ENCODE measurements at places on chromosomes 4 and X.
A peak's percentile ranks its signal among the peaks of the same experiment; 100 is the strongest.

GRCh38 chrX:126655061-126655460, 102.4 kb upstream of the DCAF12L1 start:
- no peak for DNase-seq

DNA sequence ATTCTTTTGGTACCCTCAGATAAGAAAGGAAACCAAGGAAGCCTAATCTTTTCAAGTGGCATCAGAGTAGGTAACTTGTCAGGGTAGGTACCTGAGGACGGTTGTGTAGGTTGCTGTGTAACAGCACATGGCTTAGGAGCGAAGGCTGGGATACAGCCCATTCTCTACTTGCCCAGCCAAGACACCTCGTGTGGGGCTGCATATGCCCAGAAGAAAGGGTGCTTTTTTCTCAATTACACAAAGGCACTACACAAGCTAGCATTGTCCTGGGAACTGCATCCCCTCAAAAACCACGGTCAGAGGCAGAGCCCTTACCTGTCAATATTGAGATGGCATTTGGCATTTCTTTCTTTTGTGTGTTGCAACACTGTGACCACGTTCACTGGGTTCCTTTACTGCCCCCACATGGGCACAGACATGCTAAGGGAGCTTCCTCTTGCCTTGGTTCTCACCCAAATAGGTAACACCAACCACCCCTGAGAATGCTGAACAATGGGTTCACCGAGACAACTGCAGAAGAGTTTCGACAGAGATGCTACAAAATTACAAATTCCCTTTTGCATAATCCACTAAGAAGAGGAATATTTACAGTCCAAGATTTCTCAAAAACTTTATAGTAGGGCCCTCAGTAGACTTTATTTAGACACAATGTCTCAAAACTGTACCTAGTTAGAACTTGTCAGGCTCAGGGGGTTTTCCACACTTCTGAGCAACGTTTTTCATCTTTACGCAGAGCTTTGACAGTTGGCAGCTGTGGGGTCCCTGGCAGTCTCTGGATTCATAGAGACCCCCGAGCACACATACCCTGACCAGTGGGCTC, 35.8 kb upstream of the TNIP3 start:
- no peak for DNase-seq

DNA sequence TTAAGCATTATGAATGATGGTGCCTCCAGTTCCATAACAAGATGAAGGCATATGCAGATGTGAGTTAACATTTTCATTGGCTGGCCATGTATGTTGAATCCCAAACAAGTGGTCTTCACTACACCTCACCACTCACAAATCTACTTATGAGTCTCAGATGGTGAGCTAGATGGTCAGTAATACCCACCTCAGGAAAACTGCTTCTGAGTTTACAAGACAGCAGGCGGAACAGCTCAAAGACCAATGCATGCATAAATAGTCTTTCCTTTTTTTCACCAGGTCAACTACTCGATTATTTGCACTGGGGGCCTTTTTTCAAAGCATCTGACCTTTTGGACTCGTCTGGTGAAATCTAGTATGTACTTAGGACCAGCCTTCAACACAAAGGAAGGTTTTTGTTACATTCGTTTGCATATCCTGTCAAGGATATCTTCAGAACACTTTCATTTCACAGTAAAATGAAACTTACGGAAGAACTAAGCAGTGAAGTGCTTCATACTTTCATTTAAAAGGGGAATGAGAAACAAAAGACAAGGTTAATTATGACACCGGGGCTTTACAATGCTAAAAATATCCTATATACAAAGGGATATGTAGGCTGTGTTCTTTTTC, 23.1 kb upstream of the TLR7 start:
- DNase-seq = no peak

DNA sequence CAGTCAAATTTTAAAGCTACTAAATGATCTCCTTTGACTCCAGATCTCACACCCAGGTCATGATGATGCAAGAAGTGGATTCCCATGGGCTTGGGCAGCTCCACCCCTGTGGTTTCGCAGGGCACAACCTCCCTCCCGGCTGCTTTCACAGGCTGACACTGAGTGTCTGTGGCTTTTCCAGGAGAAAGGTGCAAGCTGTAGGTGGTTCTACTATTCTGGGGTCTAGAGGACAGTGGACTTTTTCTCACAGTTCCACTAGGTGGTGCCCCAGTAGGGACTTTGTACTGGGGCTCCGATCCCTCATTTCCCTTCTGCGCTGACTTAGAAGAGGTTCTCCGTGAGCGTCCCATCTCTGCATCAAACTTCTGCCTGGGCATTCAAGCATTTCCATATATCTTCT, 845.2 kb downstream of the PCDH18 start:
- no peak for DNase-seq

GRCh38 chr4:76589872-76590797, 155.1 kb downstream of the SHROOM3 start:
- DNase-seq = peak; percentile 94

DNA sequence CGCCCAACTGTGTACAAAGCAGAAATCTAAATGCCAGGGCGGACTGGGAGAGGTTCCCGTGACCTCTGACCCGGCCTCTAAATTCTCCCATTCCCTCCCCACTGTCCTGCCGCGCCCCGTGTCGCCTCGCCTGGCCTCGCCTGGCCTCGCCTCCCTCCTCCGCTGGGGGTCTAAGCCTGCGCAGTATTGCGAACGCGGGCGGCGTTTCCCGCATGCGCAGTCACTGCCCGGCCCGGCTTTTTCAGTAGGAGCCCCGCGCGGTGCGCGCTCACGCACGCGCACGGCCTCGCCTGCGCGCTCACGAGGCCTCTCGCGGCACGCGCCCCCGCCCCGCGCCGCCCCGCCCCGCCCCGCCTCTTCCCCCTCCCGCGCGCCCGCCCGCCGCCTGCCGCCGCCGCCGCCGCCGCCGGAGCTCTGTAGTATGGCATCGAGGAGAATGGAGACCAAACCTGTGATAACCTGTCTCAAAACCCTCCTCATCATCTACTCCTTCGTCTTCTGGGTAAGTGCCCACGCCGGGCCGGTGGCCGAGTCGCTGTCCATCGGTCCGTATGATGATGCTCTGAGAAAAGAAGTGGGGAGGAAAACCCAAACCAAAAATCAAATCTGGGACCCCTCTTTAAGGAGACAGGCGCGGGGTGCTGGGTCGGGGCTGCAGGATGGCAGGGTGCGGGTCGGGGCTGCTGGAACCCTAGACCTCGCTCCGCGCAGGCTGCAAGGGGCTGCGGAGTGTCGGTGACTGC, at the start of gene TSPAN7:
TSS of gene TSPAN7 (plus strand) at position 417 of the 743 bp plus-strand sequence. CDS start at position 422, 5 bp downstream.
- DNase-seq = peak; percentile 9

GRCh38 chrX:74371425-74372222, 49.7 kb upstream of the SLC16A2 start:
- DNase-seq = no peak

- DNase-seq = no peak
Measured at GRCh38 chrX:21816136-21816535, 23.3 kb upstream of the MBTPS2 start.

DNA sequence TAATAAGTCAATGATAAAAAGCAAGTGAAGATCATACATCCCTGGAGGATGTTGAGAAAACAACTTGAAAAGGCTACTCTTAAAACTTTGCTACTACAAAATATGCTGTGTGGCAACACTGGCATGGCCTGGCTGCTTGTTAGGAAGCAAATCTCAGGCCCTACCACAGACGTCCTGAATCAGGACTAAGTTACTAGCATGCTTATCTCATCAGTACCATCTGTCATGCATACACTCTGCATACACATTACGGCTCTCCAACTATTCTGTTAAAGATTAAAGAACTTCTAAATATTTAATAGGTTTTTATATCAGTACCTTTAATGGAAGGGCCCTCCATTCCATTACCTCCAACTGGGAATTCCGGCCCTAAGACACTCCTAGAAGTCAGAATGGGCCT, 8.2 kb downstream of the PAPSS1 start:
- peak; percentile 64 for DNase-seq

- no peak for DNase-seq
Measured at GRCh38 chr4:147480891-147481576, at the start of gene EDNRA. Gene EDNRA, plus strand, starts transcription at chr4:147481097. Its CDS starts 4,585 bp downstream, at chr4:147485682.

- DNase-seq = no peak
Measured at GRCh38 chrX:133175162-133175561, 43.0 kb downstream of the TFDP3 start.

DNA sequence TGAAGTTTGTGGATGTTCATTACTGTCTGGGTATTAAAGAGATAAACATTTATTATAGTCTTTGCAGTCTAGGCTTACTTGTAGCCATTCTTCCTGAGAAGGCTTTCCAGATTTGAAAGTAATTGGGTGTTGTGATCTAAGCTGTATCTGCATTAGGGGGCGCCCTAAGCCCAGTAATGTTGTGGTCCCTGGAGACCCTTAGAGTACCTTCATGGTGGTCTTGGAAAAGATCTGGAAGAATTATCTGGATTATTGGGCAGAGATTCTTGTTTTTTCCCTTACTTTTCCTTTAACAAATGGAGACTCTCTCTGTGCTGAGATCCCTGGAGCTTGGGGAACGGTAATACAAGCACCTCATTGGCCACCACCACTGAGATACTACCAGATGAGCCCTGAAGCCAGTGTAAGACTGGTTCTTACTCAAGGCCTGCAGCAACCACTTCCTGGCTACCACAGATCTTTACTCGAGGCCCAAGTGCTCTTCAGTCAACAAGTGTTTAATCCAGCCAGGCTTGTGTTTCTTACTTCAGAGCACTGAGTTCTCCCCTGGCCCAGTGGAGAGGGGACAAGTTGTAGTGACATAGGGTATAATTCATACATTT, 63.1 kb downstream of the RTL3 start:
- no peak for DNase-seq

DNA sequence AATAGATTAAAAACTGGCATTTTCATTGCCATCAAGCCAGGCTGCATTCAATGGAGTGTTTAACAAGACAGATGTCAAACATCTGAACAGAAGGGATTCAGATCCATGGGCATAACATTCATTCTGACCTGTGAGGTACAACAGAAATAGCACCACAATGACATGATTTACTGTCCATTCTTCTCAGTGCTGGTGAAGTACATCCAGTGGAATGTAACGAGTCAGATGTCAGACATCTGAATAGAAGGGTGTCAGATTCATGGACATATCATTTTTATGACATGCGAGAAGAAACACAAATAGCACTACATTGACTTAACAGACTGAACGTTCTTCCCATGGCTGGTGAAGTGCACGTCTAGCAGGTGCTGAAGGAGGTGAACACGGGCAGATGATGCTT, 186.4 kb downstream of the PPP4R3C start:
- DNase-seq = no peak

GRCh38 chr4:137394018-137394417, 138.3 kb downstream of the PCDH18 start:
- no peak for DNase-seq

GRCh38 chrX:72305286-72306084, at the start of gene CITED1:
Gene CITED1, minus strand, starts transcription at chrX:72305914. Its CDS starts 3,045 bp downstream, at chrX:72302869.
- DNase-seq = no peak

DNA sequence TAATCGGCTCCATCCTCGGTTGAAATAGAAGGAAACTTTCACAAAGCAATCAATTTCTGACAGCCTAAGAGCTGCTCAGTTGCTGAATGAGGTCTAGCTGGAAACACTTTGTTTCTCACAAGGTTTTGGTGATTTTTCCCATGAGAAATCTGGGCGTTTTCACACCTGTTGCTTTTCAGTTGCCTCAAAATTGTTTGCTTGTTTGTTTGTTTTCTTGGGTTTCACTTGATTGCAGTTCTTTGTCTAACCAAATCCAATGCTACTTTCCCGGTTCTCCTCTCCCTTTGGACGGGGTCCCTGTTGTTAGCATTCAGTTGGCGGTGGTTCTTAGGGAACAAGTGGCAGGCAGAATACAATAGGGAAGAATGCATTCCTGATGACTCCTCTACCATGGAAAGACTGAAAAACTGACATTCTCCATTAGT, 135.5 kb downstream of the PALLD start:
- DNase-seq = peak; percentile 59

- no peak for DNase-seq
Measured at GRCh38 chr4:113131621-113132020, 82.2 kb downstream of the ANK2 start.

DNA sequence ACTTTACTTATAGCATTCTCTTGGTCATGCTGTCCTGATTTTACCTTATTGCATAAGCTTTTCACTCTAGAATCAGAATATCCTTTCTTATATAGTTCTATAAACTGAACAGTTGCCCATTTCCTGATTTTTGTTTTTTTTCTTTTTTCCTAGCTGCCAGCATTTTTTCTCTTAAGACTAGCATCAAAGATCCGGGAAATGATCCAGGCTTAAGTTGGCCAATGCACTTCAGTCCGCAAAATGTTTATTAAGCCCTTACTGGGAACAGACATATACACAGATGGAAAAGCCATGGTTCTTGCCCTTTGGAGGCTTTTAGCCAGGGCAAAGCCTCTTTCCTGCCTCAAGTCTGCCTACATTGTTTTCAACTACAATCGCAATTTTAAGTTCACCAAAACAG, 10.1 kb upstream of the BMP2K start:
- no peak for DNase-seq

DNA sequence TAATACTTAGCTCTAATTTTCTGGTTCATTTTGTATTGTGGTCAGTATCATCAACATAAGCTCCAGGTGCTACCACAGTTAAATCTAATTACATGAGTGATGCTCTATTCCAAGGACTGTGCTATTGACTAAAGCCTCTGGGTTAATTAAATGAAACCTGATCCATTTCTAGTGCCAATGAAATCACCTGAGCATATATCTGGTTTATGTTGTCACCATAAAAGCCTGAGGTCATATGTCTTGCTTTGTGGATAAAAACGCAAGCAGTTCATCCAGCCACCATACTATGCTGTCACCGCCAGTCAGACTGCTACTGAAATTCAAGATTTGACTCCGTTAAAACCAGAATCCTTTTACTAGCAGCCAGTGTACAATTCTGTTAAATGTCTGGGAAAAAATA, 64.2 kb upstream of the ZNF518B start:
- no peak for DNase-seq

DNA sequence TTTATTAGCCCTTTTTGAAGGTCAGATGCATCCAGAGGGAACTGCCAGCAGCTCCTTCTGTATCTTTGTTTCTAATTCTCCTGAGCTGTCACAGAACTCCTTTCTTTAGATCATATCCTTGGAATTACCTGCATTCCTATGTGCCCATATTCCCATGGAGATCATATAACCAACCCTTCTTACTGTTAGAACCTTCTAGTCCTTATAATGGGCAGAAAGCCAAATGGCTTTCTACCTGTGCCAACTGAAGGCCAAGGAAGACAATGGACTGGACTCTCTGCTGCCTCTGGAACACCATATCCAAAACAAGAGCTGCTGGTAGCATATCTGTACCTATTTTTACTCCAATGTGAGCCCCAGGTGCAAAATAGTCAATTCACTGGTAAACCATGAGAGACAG, 60.7 kb downstream of the TBC1D9 start:
- no peak for DNase-seq

- no peak for DNase-seq
Measured at GRCh38 chrX:106670631-106671030, 55.9 kb upstream of the RNF128 start.
